Kidney epithelial cell (primary cell): ENCODE measurements at places on chromosomes 6 and 20. TPM values are rescaled to one million over a fixed set of nuclear protein-coding genes. Genes with fewer than 3 reads are reported as not detected.

- DNase-seq, result peak; percentile 21
Measured at GRCh38 chr6:70310063-70310694, 7.3 kb upstream of the COL9A1 start.

- no peak for DNase-seq
Measured at GRCh38 chr20:60148885-60149284, 190.7 kb downstream of the CDH26 start.

GRCh38 chr20:38131588-38132121 is 33.4 kb downstream of the TGM2 start:
- DNase-seq, result no peak

- DNase-seq, result no peak
Measured at GRCh38 chr6:117191448-117191847, 73.9 kb upstream of the VGLL2 start.

DNA sequence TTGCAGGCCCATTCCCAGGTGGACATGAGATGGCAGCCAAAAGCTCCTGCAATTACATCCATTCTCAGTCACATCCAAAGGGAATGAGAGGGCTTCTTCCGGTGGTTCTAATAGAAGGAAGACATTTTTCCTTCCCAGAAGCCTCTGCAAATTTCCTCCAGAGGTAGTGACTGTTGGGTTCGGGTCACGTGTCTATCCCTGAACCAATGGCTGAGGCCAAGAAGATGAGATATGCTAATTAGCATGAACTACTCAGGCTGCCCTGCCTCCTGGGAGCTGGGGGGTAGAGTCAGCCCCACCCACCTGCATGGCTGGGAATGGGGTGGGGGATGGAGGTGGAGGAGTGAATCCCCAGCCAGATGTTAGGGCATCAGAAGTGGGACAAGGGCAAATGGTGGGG is 61.3 kb upstream of the IYD start:
- no peak for DNase-seq

GRCh38 chr6:21478883-21479539 is 114.5 kb upstream of the SOX4 start:
- DNase-seq, result no peak

DNA sequence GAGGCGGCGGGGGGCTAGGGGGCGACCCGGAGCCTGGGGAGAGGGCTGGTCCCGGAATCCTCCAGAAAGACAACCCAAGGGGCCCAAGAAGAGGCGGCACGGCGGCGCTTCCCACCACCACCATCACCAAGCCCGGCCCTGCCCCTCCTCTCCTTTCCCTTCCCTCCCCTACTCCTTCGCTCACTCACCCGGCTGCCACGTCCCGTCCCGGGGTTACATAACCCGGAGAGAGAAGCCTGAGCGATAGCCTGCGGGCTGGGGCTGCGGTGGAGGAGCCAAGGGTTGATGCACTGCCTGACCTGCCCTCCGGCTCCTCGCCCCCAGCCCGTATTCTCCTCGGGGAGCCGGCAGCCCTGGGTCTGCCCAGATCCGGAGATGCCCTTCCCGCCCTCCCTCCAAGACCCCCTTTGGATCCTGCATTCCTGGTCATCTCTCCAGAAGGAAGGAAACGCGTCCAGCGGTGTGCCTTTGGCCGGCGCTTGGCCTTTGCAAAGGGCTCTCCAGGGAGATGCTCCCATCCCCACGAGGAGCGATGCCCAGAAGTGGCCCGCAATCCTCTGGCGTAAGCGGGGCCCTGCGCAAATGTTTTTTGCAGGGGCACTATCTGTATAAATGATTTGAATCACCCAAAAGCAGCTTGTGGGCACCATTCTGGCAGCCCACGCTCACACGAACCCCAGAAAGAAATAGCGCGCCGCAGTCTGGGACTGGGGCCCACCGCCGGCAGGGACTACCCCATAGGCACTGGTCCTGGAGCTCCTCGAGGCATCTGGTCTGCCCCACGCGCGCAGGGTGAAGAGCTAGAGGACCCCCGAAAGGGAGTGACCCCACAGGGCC is 4.6 kb upstream of the CPXM1 start:
- DNase-seq, result no peak

GRCh38 chr6:166253778-166254204 is 54.4 kb downstream of the PRR18 start:
- DNase-seq, result no peak

- no peak for DNase-seq
Measured at GRCh38 chr6:32475392-32476206, 35.9 kb downstream of the HLA-DRA start.

DNA sequence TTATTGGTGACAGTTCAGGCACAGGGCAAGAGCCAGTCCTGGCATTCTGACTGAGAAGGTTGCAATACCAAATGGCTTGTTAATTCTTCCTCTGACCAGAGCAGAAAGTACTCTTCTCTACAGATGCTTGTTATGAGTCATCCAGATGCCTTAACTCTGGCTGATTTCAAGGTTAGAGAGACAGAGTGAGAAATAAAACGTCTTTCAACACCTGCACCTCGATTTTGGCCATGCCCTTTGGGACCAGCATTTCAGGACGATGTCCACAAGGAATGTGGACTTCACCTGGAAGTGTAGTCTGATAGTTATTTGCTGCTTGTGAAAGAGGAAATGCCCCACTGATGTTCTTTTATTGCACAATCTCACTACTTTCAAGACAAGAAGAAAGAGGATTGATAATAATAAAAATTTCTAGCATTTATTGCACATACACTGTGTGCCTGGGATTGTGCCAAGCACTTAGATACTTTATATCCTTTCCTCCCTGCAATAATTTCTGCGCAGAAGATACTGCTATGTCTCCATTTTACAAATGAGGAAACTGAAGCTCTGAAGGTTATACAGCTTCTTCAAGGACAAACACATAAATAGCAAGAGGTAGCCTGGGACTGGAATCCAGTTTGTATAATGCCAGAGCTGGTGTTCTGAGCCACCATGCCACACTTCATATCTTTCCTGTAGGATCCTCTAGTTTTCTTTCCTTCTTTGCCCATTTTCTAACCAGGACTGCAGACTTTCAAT is 33.5 kb upstream of the MCM3 start:
- peak; percentile 21 for DNase-seq

DNA sequence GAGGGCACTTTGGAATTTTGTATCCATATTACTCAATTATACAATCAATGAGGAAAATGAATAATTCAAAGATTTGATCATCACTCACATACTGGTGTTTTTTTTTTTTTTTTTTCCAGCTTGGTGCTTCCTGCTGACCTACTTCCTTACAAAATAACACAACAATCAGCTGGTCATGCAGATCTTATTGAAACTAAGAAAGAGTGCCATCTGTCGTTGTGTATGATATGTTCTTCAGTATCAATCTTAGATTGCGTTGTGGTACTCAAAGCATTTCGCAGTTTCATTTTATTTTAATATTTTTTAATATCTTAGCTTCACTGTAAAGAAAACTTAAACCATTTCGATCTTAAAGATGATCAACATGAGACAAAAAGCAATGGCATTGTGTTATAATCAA is 155.6 kb downstream of the OGFRL1 start:
- no peak for DNase-seq

DNA sequence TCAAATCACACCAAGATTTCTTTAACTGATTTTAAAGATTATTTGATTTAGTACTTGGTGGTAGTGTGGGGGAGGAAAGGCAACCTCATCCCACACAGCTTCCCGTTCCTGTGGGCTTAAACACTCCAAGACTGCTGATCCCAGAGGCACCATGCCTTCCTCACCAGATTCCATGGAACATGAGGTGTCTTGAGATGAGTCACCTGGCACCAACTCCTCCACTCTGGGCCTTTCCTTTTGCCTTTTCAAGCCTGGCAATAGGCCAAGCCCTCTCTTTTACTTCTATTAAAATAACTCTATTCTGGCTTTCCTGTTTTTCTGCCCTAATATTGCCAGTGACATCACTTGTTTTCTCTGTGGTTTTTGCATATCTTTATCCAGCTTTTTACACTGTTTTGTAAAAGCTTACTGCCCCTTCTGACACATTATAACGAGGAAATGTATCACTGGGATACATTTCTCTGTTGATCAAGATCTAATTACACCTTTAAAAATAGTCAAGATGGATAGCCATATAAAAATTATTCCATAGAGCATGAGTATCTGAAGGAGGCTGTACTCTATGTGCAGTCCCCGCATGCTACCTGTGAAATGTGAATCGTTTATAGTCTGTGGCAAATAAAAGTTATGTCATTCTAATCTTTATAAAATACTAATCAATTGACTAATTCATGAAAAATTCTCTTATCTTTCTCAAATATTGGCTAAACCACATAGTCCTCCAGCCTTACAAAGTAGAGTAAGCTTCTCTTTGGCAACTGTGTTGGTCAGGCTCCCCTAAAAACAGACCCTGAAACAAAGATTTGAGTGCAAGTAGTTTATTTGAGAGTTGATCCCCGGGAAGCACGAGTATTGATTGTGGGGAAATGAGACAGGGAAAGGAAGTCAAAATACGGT is 257.8 kb upstream of the KCNQ5 start:
- DNase-seq, result peak; percentile 88

DNA sequence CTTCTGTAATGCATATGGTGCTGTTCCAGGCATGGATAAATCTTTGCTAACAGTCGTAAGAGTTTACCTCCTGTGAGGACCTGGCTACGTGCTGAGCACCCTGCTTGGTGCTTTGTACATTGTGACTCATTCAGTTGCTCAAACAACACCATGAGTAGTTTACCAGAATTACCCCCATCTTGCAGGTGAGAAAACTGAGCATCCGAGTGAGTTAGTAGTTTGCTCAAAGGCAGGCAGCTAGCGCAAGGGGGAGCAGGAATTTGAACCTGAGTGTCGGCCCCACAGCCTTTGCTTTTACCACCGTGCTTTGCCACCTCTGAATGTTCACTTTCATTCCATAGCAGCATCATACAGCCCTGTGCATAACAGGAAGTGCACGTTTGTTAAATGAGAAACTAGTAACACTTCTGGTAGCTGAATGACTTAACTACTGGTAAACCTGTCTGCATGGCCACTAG is 121.9 kb downstream of the MTHFD1L start:
- no peak for DNase-seq

DNA sequence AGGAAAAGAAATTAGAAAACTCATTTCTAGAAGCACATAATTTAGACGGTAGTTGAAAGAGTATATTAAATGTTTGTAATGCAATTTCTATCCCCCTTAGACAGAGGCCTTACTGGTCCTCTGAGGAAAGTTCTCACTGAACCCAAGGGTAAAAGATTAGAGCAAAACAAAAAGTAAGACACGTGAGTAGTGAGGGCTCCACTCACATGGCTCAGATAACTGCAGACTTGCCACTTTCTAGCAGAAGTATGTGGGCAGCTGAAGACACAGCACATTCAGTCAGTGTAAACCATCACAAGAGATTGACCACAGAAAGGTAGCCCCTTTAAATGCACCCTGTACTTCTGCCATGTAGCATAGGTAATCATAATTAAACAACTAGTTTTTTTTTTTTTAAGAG is 193.8 kb downstream of the BTBD9 start:
- DNase-seq, result no peak

GRCh38 chr6:56739836-56740815 is 97.4 kb upstream of the DST start:
- no peak for DNase-seq

GRCh38 chr6:108920751-108921150 is 72.5 kb downstream of the ARMC2 start:
- DNase-seq, result no peak

- no peak for DNase-seq
Measured at GRCh38 chr6:86949771-86950170, 12.4 kb downstream of the HTR1E start.

DNA sequence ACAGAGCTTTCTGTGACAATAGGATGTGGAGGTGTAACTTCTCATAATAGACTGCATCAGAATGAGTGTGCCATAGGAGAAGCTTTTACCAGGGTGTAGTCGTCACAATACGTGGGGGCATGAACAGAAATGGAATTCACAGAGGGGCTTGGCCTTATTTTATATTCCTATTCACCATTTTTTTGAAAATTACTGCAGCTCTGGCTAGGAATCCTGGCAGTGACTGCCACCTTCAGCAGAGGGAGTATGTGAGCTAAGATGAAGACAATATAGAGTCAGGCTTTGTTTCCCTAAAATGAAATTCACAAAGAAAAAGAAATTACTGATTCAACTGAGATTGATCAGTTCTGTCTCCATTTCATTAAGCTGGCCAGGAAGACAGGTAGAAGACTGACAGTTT is 13.9 kb downstream of the TOMM6 start:
- DNase-seq, result no peak

DNA sequence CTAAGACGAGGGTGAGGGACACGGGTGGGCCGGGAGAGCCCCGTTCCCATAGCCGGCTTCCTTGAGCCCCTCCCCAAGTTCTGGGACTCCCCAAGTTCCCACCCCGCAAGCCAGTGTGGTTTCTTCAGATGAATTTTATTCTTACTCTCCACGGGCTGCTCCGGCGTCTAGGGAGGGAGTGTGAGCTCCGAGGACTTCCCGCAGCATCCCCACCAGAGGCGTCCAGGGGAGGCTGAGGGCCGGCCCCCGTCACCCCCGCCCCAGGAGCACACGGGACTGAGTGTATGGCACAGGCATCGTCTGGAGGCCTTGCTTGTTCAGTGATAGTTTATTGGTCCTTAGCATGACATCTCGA is 10.0 kb upstream of the SLC4A11 start:
- no peak for DNase-seq

DNA sequence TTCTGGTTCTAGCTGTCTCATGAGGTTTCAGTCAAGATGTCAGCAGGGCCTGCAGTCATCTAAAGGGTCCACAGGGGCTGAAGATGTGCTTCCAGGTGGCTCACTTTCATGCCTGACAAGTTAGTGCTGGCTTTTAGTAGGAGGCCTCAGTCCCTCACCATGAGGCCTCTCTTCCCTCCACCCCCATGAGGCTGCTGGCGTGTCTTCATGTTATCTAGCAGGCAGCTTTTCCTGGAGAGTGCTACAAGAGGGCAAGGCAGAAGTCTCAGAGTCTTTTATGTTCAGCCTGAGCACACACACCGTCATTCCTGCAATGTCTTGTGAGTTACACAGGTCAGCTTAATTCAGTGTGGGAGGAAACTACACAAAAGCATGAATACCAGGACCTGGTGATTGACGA is 769.9 kb downstream of the HDGFL1 start:
- no peak for DNase-seq

DNA sequence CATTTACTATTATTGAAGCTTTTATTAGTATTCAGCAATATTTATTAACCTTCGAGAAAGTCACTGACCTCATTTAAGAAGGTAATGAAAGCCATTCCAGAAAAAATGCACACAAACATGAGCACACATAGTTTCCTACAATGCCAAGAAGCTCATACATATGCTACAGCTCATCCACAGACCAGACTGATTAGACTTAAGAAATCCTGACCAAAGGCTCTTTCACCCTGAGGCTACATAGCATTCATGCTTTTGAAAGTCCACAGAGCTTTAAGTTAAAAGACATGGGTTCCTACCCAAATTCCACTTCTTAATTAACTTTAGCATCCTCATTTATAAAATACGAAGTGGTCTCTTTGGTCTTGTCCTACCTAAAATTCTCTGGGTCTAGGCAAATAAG is 430.4 kb downstream of the TBC1D32 start:
- no peak for DNase-seq

- no peak for DNase-seq
Measured at GRCh38 chr20:63409066-63409833, 48.1 kb upstream of the CHRNA4 start.

The BAK1 gene
- total RNA-seq, result 21.7 and 23.9 TPM in 2 replicates

The BTN1A1 gene
- not detected in 2 replicates for total RNA-seq

The KCNQ2 gene
- 0.04 and 0.21 TPM in 2 replicates for total RNA-seq

The PLG gene
- total RNA-seq, result not detected in 2 replicates

The PACRG gene
- 0.29 and 1.7 TPM in 2 replicates for total RNA-seq

The HRH3 gene
- total RNA-seq, result not detected in 2 replicates
